Tracheal epithelial cell (primary cell): ENCODE measurements at places on chromosomes 11 and 22. TPM values are rescaled to one million over a fixed set of nuclear protein-coding genes. Genes with fewer than 3 reads are reported as not detected.

RAB38 gene
- total RNA-seq, result 118 and 227 TPM in 2 replicates

VSIG2 gene
- total RNA-seq, result 1.7 TPM in 1 of 2 replicates, not detected in the other

SORL1 gene
- 8.3 and 32.3 TPM in 2 replicates for total RNA-seq

ENTHD1 gene
- total RNA-seq, result not detected in 2 replicates

MMP8 gene
- 0.24 TPM in 1 of 2 replicates, not detected in the other for total RNA-seq

ZNF214 gene
- 0.24 and 0.85 TPM in 2 replicates for total RNA-seq

OR1S1 gene
- not detected in 2 replicates for total RNA-seq

HEPACAM gene
- not detected in 2 replicates for total RNA-seq

MYOD1 gene
- not detected in 2 replicates for total RNA-seq

ELF5 gene
- total RNA-seq, result 0.43 TPM in 1 of 2 replicates, not detected in the other

PRDX5 gene
- total RNA-seq, result 374 and 392 TPM in 2 replicates

PHLDB1 gene
- total RNA-seq, result 10.2 and 18.3 TPM in 2 replicates

KCNJ11 gene
- 0.24 and 0.43 TPM in 2 replicates for total RNA-seq

EML3 gene
- 12.1 and 17.8 TPM in 2 replicates for total RNA-seq

YPEL4 gene
- not detected in 2 replicates for total RNA-seq

THAP7 gene
- total RNA-seq, result 19.8 and 24.5 TPM in 2 replicates

P2RY6 gene
- 0.21 and 0.96 TPM in 2 replicates for total RNA-seq

TSGA10IP gene
- total RNA-seq, result not detected in 2 replicates

OR51E2 gene
- under 0.01 TPM in 1 of 2 replicates, not detected in the other for total RNA-seq

CABP7 gene
- total RNA-seq, result not detected in 2 replicates

RASGRP2 gene
- 0.48 TPM in 1 of 2 replicates, not detected in the other for total RNA-seq

BATF2 gene
- 0.21 and 0.96 TPM in 2 replicates for total RNA-seq

MMP10 gene
- 2.3 and 7.7 TPM in 2 replicates for total RNA-seq

SLC17A6 gene
- total RNA-seq, result not detected in 2 replicates

FAM180B gene
- not detected in 2 replicates for total RNA-seq

OAF gene
- total RNA-seq, result 14.1 and 35.2 TPM in 2 replicates

MRPL11 gene
- 34.9 and 53.7 TPM in 2 replicates for total RNA-seq

LINC01488 gene
- total RNA-seq, result not detected in 2 replicates

BRSK2 gene
- under 0.01 TPM in 1 of 2 replicates, not detected in the other for total RNA-seq

CYTH4 gene
- total RNA-seq, result 1.5 TPM in 1 of 2 replicates, not detected in the other

DEUP1 gene
- total RNA-seq, result not detected in 2 replicates

IFITM2 gene
- total RNA-seq, result 2.3 and 7.2 TPM in 2 replicates

SYCE3 gene
- total RNA-seq, result not detected in 2 replicates

VPS51 gene
- 178 and 180 TPM in 2 replicates for total RNA-seq

UPB1 gene
- 0.24 TPM in 1 of 2 replicates, not detected in the other for total RNA-seq

UBQLN3 gene
- not detected in 2 replicates for total RNA-seq

ZC3H12C gene
- total RNA-seq, result 9.0 and 19.3 TPM in 2 replicates

OR52H1 gene
- total RNA-seq, result 0.21 and 0.48 TPM in 2 replicates

LARGE2 gene
- 8.2 and 11.7 TPM in 2 replicates for total RNA-seq

ZNRF3 gene
- 5.1 and 7.2 TPM in 2 replicates for total RNA-seq

TIMP3 gene
- 16.6 and 77.6 TPM in 2 replicates for total RNA-seq

KRTAP5-7 gene
- not detected in 2 replicates for total RNA-seq

CCDC188 gene
- total RNA-seq, result not detected in 2 replicates

MMP12 gene
- not detected in 2 replicates for total RNA-seq

KLHDC7B gene
- total RNA-seq, result 0.24 and 0.43 TPM in 2 replicates

KREMEN1 gene
- total RNA-seq, result 6.5 and 7.7 TPM in 2 replicates

LMO2 gene
- 0.64 and 0.96 TPM in 2 replicates for total RNA-seq
